Left renal pelvis (tissue), 4 donors: ENCODE measurements at places on chromosomes 6 and 20.

GRCh38 chr6:29974901-29975560 lies 32.7 kb downstream of the HLA-A start:
- DNase-seq: no peak

DNA sequence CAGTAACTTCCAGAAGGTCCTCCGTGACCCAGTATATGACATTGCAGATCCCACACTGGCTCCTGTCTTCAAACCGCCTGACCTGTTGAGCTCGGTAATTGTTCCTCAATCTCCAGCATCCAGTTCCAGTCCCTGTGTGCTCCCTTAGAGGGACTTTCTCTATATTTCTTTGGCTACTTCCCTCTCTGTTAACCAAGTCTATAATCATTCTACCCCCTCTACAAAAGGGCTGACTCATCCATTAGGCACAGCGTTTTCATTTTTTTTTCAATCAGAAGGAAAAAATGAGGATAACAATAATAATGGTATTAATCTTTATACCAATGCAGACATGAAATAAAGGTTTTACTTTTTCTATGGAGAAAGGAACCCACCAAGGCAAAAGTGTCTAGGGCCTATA lies 69.3 kb downstream of the FAM229B start:
- no peak for DNase-seq

GRCh38 chr6:37990762-37991525 lies 171.4 kb downstream of the ZFAND3 start:
- DNase-seq: no peak

- no peak for DNase-seq
Observed at GRCh38 chr6:15465212-15465611, 197.6 kb downstream of the DTNBP1 start.

DNA sequence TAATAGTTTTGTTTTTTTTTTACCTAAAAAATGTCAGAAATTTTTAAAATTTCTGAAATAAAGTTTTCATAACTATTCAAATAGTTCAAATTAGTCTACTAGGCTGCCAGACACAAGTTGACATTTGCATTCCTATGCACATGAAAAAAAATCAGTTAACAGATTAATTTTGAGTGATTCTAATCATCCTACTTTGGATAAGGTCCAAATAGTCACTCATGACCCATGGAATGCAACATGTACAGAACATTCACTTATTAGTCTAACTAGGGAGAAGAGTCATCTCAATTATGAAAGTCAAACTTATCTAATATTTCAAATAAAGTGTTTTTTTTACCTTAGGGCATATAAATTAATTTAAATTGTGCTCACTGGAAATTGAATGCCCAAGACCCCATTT lies 390.2 kb downstream of the EPM2A start:
- no peak for DNase-seq
